Keratinocyte (primary cell): ENCODE measurements at places on chromosomes 2 and 18. TPM values are rescaled to one million over a fixed set of nuclear protein-coding genes. Genes with fewer than 3 reads are reported as not detected.

GRCh38 chr2:70006447-70006784 is 45.0 kb upstream of the ASPRV1 start:
- no peak for DNase-seq

DNA sequence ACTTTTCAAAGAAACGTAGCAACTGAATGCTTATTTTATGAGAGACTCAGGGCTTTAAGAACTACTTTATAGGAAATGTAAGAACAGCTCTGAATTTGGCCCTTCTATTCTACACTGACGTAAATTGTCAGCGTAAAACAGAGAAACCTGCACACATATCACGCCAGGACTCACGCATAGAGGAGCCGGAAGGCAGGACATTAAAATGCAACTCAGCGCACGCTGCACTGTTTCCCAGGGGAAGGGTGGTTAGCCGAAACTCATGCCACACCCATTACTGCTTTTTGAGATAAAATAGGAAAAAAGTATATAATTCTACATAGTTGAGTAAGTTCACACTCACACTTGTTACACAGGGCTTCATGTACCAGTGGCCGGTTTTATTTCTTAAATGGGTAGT is 7.4 kb downstream of the TUBB6 start:
- no peak for DNase-seq

Gene ACMSD
- not detected in 3 replicates for polyA plus RNA-seq

Gene VPS4B
- polyA plus RNA-seq = 45.7 to 65.3 TPM (median 54.9 TPM) in 3 replicates

Gene PRSS56
- polyA plus RNA-seq = not detected in 3 replicates
